Fibroblast of skin of left biceps (primary cell): ENCODE measurements at places on chromosomes 12 and 14.

- DNase-seq, result no peak
Observed at GRCh38 chr12:1544996-1545700, 49.2 kb downstream of the FBXL14 start.

DNA sequence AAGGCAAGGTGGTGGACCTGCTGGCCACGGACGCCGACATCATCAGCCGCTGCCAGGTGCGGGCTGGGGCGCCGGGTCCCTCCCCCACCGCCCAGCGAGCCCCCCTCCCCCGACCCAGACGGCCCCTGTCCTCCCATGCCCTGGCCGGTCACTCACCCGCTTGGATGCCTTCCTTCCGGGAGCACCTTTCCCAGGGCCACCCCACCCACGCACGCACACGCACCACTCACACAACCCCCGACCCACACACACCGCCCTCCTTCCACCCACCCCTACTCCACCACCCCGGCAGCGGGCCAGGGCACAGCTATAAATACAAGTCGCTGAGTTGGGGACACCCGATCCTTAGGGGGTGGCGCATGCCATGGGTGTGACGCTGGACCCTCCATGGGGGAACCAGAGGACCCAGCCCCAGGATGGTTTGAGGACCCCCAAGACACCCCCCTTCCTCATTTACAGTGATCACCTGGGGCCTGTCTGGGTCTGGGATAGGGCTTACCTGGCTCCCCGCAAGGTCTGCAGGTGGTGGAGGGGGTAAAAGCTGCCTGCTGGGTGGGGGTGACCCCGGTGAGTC, 465 bp downstream of the ADSS1 start:
- DNase-seq, result no peak

GRCh38 chr14:76413962-76414600, 38.1 kb downstream of the ESRRB start:
- DNase-seq, result no peak

- no peak for DNase-seq
Observed at GRCh38 chr12:48279101-48279500, 71.6 kb downstream of the ZNF641 start.

DNA sequence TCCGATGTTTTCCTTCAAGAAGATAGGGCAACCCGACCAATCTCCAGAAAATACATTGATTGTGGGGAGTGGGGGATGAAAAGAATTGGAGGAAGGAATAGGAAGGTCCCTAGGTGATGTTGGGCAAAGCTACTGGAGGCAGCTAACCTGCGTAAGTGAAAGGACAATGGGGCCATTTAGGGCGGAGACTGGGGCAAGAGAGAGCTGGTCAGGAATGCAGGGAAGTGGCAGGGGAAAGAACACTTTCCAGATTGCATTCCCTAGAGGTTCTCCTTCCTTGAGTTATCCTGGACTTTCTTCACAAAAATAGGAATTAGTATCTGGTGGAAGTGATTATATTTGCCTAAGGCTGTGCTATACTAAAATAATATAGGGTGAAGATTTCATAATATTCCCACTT, 151.8 kb upstream of the HMGA2 start:
- no peak for DNase-seq

- no peak for DNase-seq
Observed at GRCh38 chr14:88247228-88247627, 75.8 kb downstream of the KCNK10 start.

DNA sequence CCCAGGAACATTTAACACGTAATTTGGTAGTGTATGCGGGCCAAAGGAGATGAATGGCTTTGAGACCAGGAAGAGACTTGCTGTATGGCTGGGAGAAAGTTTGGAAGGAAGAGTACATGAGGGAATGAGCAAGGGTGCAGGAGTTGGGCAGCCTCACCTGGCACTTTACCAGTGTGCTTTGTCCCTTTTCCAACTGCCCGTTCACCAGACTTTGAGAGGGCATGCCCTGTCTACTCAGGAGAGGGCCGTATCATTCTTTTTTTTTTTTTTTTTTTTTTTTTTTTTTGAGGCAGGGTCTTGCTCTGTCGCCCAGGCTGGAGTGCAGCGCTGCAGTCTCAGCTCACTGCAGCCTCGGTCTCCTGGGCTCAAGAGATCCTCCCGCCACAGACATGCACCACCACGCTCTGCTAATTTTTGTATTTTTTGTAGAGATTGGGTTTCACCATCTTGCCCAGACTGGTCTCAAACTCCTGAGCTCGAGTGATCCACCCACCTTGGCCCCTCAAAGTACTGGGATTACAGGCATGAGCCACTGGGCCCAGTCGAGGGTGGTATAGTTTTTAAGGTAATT, 6.5 kb downstream of the DYNC1H1 start:
- DNase-seq, result no peak

DNA sequence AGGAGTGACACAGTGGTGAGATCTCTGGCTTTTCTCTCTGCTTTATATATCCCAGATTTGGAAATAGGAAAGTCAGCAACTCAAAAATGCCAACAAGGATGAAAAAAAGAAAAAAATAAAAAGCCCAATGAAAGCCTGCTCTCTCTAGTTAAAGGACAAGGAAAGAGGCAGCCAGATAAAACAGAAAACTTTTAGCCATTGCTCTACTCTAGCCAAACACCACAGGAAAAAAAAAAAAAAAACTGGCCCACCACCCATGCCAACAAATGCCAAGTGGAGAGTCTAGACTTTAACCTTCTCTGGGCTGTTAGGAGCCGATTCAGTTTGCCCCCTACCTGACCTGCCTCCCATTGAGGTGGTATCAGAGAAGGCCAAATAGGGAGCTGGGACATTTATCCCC, 222.3 kb upstream of the TMTC1 start:
- DNase-seq, result no peak

DNA sequence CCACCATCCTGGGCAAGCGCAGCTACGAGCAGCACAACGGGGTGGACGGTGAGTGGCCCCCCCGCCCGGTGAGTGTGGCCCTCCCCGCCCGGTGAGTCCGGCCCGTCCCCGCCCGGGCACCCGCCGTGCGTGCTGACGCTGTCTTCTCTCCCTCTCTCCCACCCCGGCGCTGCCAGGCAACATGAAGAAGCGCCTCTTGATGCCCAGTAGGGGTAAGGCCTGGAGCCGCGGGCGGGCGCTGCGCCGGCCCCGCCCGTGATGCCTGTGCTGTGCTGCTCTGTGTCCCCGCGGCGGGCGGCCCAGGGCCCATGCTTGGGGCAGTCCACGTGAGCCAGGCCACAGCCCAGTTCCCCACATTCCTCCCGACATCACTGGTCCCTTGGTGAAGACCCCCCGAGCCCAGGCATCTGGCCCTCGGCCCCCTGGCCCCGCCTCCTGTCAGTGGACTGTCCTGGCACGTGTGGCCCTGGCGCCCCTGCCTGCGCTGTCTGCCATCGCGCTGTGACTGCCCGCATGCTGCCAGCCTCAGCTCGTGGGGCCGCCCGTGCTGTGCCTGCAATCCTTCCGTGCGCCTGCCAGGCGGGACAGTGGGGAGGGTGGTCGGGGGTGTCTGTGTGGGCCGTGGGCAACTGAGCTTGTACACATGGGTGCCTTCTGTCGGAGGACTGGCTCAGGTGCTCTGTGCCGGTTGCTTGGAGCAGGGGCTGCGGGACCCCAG, 7.9 kb upstream of the CRIP2 start:
- no peak for DNase-seq

DNA sequence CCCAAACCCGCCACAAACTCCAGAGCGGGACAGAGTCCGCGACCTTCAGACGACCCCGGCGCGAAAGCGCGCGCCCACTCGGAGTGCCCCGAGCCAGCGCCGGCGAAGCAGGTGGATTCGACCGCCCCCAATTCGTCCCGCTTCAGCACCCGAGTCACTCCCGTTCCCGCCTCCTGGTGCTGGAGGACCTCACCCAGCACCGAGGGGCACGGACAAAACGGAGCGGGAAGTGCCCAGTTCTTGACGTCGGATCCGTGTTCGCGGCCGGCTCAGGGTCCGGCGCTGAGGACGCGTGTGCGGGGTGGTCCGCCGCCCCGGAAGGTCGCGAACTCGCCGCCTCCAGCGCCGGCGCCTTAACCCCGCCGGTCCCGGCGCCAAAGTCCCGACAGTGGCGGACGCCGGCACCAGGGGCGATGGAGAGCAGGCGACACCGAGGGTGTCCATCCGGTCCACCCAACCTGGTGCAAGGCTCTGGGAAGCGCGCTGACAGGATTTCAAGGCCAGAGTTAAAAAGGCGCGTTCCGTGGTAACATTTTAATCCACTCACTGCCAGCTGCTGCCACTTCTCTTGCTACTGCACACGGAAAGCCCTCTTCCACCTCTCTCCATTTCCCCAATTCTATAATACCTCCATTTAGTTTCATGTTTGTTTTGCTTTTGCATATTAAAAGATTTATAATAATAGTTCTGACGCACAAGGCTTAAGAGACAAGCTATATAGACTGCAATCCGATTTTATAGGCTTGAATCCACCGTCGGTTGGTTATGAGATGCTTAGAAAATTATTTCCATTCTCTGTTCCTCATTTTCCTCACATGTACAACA, 240.0 kb upstream of the CPNE8 start:
- no peak for DNase-seq

GRCh38 chr12:121709478-121709961, 3.0 kb upstream of the TMEM120B start:
- no peak for DNase-seq
